ENCODE measurements at places on chromosomes 5 and 9.

GRCh38 chr9:72809586-72809985, 143.3 kb downstream of the ALDH1A1 start:
- no peak for DNase-seq

GRCh38 chr5:170353011-170353761, 36.0 kb downstream of the KCNMB1 start:
- peak; percentile 57 for DNase-seq

- DNase-seq = no peak
Observed at GRCh38 chr9:32384002-32384363, 460 bp upstream of the ACO1 start.

DNA sequence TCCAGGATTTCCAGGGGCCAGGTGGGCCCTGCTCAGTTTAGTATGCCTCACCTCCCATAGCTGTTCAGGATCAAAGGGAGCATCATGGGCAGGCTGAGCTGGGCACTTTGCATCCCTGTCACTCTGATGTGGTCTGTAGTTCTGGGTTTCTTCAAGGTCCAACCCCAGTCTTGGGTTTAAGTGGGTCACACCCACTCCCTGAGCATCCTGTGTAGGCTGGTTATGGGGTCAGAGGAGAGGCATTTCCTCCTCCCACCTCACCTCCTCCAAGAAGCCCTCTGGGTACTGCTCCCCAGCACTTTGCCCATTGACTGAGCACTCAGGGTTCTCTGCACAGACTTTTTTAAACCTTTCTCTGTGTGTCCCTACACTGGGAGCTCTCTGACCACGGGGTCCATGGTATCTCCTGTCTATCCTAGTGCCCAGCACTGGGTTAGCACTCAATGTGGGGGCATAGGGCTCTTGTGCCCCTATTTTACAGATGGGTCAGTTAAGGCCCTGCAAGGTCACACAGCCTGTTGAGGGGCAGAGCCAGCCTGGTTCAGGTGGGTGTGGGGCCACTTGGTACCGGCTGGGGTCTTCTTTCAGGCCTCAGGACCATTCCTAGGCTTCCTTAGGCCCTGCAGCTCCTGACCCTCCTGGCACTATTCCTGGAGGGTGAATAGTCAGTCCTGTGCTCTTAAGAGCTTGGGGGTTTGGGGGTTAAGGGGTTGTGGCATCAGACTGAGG, 19.0 kb downstream of the CXXC5 start:
- DNase-seq = no peak

DNA sequence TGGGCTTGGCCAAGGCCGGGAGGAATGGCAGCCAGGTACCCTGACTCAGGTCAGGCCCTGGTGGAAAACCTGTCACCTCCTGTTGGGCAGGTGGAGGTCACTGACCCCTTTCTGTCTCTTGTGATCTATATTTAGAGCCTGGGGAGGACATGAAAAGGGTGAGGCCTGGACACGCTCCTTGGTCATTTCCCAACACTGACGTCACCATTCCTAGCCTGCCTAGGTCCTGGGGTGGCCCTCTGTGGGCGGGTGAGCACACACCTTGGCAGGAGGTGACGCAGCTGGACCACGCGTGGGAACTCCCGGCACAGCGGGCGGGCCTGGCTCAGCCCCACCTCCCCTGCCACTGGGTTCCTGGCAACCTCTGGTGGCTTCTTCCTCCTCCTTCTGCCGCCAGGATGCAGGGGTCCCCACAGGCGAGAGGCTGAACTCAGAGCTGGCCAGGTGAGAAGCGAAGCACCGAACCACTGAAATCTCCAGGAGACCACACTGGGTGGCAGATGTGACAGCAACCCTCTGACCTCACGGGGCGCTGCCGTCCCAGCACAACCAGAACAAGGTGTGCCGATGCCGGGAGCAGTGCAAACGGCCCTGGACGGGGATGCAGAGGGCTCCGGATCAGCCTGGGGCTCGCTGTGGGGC, 6.4 kb upstream of the RALGDS start:
- no peak for DNase-seq

DNA sequence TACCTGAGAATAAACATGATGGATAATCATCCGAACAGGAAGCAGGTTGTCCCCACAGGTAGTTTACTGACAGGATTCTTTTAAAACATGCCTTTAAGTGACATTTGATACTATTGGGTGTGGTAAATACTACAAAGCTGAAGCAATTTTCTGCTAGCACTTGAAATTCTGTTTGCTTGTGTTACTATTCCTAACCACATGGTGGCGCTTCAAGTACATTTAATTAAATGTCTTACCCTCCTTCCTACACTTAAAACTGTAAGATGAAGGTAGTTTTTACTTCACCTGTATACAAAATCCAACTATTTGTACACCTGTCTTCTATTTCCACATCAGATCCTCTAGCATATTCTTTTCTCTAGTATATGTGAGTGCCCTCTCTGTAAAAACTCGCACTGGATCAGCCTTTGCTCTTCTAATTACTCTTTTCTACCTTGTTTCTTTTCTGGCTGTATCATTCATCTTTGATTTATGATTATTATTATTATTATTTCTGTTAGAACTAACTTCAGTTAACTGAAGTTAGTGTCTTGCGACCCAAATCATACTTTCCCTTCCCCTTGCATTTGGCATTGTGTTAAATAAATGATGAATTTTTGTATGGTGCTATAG, 18.4 kb downstream of the SLC25A46 start:
- peak; percentile 74 for DNase-seq

GRCh38 chr5:95715799-95716461, 15.2 kb upstream of the RHOBTB3 start:
- DNase-seq = no peak

DNA sequence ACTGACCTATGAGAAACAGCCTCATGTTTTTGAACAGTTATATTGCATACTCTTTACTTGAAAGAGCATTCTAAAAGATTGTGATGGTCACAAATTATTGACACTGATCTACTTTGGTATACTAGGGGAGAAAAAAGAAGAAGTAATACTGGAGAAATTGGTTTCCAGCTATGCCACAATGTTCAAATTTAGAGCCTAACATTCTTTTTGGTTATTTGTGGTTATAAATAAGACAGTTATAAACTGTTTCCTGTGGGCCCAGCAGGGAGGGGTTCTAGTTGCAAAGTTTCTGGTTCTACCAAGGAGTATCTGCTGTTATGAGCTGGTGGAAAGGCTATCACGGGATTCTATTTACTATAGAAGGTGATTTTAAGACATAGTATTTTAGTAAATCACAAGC, 4.8 kb downstream of the CWC27 start:
- no peak for DNase-seq

DNA sequence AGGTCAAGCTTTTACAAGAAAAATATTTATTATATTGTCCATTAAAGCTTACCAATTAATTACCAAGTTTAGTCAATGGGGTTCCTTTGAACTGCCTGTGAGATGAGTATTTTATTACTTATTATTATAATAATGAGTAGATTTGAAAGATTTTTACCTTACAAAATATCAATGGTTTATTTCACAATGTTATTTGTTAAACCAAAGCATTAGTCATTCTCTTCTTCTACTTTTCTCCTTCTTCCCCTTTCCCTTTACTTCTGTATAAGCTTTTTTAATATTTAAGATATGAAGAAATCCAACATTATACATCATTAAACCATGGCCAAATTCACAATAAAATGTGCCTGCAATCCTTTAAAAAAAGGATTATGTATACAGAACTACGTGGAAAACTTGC, 369.5 kb downstream of the ARL15 start:
- DNase-seq = no peak

- peak; percentile 56 for DNase-seq
Observed at GRCh38 chr5:77230727-77231470, 20.4 kb downstream of the PDE8B start.

- peak; percentile 68 for DNase-seq
Observed at GRCh38 chr5:88722546-88723073, 160.4 kb downstream of the MEF2C start.

- DNase-seq = no peak
Observed at GRCh38 chr5:16881251-16881650, 54.8 kb downstream of the MYO10 start.

All from GM23338 (cell line).